Progenitor cell of endocrine pancreas (in vitro differentiated cells): ENCODE measurements at places on chromosomes 12 and 14.
A peak's percentile ranks its signal among the peaks of the same experiment; 100 is the strongest.

DNA sequence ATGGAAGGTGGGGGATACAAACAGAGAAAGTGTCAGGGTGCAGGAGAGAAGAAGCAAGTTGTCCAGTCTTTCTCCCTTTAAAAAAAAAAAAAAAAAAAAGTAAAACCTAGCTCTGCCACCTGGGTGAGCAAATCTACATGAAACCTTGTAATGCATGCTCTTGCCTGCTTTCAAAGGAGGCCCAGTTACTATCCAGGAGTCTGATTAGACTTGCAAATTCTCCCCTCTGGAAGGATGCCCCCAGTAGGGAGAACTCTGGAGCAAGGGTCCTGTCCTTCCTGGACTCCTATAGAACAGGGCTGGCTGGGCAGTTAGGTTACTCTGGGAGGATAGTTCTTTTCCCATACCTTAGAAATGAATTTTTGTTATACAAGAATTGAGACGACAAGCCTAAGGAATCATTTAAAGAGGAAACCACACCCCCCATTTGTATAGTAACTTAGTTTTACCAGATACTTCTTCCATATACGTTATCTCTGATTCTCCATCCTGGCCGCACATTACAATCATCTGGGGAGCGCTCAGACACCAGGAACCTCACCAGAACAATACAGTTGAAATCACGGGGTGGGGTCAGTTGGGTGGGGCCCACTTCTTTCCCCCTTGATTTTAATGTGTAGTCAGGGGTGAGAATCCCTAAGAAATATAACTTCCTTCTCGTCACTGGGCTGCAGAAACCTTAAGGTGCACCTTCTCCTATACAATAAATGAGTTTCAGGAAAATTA, 30.5 kb downstream of the RAB35 start:
- no peak for DNase-seq

DNA sequence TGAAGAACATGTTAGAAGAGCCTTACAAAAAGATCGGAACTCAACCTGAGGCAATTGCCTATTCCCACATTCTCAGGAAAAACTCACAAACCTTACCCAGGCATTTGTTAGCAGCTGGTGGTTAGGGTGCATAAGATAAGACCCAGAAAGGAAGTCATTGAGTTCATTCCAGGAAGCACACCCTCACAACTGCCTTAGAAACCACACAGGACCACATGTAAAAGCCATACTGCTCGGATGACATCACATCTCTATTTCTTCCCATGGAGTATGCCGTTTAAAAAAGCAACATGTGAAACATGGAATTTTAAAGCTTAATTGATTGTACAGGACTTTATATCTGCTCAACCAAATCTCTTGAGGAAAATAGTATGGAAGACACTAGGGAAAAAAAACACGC, 411.2 kb downstream of the DAD1 start:
- DNase-seq, result no peak

GRCh38 chr12:131949431-131950181, at the start of gene EP400:
Gene EP400 (plus strand): TSS chr12:131949942. CDS start chr12:131960620, 10,678 bp downstream.
- peak; percentile 88 for DNase-seq

DNA sequence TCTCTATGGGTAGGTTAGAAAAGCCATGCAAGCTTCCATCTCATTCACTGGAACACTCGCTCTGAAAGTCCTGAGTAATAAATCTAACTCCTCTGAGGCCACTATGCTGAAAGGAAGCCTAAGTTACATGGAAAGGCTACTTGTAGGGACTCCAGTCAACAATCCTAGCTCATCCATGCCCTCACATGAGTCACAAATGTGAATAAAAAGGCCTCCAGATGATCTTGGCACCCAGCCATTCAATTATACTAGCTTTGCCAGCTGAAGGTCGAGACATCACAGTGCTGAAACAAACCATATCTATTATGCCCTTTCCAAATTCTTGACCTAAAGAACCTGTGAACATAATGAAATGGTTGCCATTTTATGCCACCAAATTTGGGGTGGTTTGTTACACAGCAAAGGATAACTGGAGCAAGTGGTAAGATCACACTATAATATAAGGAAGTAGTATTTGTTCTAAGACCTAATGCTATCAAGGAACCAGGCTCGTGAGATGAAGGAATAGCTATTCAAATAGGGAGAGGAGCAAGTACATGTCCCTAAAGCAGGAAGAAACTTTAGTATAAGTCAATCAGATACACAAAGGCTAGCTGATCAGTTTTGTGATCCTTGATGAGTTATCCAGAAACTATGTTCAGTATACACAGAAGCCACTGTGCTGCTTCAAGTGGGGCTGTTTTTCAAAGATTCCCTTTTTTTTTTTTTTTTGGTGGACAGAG, 142.1 kb downstream of the MED13L start:
- no peak for DNase-seq

GRCh38 chr12:22494319-22494718, 50.0 kb downstream of the C2CD5 start:
- no peak for DNase-seq

- DNase-seq, result no peak
Observed at GRCh38 chr12:13005649-13006048, 5.6 kb upstream of the HEBP1 start.

- no peak for DNase-seq
Observed at GRCh38 chr12:3313675-3314663, 177.0 kb upstream of the PRMT8 start.

DNA sequence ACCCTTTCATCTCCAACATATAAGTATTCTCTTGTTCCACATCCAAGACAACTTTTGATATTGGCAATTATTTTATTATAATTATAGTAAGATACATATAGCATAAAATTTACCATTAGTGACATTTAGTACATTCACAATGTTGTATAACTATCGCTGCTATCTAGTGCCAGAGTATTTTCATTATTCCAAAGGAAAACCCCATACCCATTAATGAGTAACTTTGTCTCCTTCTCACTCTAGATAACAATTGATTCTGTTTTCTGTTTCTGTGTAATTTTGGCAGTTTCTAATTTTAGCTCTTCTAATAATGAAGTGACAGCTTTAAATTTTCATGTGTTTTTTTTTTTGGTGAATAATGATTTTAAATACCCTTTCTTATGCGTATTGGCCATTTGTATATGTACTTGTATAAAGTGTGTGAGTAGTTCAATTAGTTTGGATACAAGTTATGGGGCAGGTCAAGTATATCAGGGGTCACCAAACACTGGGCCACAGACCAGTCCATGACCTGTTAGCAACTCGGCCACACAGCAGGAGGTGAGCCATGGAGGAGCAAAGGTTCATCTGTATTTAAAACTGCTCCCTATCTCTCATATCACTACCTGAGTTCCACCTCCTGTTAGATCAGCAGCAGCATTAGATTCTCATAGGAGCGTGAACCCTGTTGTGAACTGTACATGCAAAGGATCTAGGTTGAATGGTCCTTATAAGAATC, 97.2 kb upstream of the SYT1 start:
- no peak for DNase-seq

- DNase-seq, result no peak
Observed at GRCh38 chr12:99427104-99427503, 220.4 kb upstream of the GARIN6 start.

DNA sequence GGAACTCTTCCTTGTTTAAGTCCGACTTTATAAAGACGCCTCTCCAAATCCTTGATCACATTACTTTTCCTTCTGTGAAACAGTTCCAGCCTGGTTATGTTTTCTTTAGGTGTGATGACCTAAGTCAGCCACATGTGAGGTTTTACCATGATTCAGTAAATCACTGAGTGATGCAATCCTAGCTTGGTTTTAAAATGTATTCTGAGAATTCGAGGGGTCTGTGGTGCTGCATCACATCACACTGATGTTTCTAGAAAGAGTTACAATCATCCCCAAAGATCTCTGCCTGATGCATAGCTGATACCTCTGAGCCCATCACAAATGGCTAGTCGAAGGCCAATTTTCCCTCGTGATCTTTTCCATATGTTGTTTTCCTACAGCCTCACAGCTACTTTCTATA, 152.7 kb downstream of the ANO2 start:
- DNase-seq, result no peak
